Pancreas (tissue), 10 donors: ENCODE measurements at places on chromosomes 13 and 19.
A peak's percentile ranks its signal among the peaks of the same experiment; 100 is the strongest.

DNA sequence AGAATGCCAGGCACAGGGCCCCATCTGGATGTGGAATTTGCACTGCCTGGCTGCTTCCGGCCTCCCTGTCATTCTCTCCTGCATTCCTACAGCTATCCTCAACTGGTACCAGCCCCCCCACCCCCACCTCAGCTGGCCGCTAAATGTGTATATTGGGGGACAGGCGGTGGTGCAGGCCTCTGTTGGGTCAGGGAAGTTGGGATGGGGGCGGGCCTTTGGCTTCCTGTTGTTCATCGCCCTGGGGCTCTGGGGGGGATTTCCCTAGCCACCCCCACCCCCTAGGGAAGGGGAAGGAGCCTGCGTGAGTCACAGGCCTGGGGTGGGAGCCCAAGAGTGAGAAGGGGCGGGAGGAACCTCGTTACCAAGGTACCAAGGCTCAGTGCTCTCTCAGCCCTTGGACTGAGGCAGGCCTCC, 10.6 kb downstream of the POU2F2 start:
- DNase-seq = no peak

DNA sequence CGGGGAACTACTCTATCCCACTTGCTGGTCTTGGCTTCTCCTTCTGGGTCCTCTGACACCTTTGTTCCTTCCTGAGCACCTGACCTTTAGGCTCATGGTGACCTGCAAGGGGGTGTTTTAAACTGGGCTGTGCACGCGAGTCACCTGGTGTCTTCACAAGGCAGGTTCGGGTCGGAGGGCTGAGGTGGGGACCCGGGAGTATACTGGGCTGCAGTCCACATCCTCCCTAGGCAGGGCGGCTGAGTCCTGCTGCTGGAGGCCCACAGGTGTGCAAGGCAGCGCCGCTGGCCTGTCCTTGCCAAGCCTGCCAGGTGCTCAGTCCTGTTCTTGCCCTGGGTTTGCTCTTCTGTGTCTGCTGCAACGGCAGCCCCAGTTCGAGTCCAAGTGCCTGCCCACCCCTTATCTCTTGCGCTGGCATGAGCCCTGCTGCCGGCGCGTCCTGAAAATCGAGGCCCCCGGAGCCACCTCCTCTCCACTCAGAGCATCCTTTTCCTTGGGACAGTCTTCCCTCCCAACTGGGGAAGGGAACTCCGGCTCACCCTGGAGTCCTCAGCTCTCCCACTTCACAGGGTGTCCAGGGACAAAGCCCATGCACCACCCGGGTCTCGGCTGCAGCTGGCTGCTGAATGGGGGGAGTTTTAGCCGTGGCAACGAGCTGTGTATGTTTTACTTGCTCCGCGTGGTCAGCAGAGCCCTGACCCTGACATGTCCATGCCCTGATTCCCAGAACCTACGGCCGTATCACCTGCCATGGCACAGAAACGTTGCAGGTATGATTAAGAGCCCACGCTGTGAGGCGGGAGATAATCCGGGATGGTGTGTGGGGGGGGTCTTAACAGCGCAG, 193.5 kb downstream of the TEX29 start:
- no peak for DNase-seq

DNA sequence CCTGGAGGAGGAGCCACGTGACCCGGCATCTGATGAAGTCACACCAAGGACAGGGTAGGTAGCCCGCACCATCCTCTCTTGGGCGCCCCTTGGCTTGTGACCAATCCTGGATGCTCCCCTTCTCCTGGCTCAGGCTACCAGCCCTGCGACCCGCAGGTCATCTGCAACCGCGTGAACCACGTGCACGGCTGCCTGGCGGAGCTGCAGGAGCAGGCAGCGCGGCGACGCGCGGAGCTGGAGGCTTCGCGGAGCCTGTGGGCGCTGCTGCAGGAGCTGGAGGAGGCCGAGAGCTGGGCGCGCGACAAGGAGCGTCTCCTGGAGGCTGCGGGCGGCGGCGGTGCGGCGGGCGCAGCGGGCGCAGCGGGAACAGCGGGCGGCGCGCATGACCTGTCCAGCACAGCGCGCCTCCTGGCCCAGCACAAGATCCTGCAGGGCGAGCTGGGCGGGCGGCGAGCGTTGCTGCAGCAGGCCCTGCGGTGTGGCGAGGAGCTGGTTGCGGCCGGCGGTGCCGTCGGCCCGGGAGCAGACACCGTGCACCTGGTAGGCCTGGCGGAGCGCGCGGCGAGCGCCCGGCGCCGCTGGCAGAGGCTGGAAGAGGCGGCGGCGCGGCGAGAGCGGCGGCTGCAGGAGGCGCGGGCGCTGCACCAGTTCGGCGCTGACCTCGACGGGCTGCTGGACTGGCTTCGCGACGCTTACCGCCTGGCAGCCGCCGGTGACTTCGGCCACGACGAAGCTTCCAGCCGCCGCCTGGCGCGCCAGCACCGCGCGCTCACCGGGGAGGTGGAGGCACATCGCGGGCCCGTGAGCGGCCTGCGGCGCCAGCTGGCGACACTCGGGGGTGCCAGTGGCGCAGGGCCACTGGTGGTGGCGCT, 45.9 kb downstream of the SPTBN4 start:
- DNase-seq = no peak

DNA sequence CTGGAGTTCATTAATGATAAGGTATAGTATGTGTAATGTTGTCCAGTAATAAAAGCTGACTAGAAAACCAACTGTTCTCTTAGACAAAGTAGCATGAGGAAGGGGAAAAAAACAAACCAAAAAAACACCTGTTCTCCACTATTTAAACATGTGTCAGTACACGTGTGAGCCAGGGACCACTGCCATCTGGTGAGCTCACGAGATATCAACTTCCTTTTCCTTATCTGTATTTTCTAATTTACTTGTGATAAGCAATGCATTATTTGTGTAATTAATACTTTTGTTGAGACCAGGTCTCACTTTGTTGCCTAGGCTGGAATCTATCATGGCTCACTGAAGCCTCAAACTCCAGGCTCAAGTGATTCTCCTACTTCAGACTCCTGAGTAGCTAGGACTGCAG, 4.3 kb upstream of the SIX5 start:
- DNase-seq = peak; percentile 87

GRCh38 chr13:98664047-98664446, 87.1 kb upstream of the STK24 start:
- no peak for DNase-seq
